ENCODE measurements at places on chromosomes 5 and 9.

- no peak for DNase-seq
Observed at GRCh38 chr9:71941998-71942567, 30.6 kb downstream of the C9orf85 start.

GRCh38 chr9:131259432-131259898 is 16.8 kb downstream of the FAM78A start:
- no peak for DNase-seq

GRCh38 chr5:97111616-97112015 is 30.8 kb downstream of the LIX1 start:
- no peak for DNase-seq

DNA sequence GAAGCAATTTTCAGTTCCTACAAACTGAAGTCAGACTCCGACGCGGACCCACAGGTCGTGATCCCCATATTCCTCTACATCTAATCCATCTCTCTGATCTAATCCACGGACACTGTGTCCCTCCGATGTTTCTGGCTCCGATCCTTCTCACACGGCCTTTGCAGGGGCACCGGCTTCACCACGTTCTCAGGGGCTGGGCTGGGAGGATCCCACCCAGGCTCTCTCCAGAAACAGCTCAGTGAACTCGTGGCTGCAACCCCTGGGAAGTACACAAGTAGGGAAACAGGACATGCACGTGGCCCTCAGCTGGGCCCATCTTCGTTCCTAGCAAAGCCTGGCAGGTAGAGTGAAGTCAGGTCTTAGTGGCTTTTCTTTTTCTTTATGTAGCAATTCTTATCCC is 49.1 kb upstream of the OLFM1 start:
- DNase-seq = peak; percentile 6

GRCh38 chr5:75510417-75510835 is 1.0 kb downstream of the CERT1 start:
- no peak for DNase-seq

DNA sequence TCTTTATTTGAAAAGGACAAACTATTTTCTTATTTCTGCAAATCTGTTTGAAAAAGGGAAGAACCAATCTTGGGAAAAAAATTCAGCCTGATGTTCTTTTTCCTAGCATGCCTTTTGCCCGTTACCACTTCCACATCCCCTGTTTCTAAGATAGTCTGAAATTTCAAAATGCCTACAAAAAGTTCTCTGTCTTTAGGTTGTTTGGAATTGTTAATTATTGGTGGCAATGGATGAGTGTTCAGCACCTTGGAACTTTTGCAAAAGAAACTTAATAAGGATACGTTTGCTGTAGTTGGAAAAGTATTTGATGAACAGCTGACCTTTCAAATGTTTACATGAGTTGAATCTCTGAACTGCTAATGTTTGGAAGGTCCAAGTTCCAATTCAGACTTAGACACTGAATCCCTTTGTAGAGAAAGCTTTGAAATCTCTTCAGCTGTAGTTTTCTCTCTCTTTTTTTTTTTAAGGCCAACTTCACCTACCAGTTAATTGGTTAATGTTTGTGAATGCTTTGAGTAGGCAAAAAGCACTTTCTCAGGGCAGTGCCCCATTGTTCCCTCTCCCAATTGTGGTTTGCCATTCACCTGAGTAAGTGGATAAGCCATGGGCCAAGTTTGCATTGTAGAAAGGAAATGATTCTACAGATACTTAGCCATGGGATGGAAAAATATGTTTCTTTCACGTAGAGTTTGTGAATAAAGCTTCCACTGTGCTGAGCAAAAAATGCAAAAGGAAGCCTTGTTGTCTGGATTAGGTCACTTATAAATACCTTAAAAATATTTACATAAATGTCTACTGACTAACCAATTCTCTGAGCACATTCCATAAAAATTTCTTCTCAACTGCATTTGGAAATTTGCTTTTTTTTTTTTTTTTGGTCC is 156.4 kb upstream of the ELL2 start:
- no peak for DNase-seq

- DNase-seq = no peak
Observed at GRCh38 chr5:168400429-168401220, 85.6 kb upstream of the RARS1 start.

DNA sequence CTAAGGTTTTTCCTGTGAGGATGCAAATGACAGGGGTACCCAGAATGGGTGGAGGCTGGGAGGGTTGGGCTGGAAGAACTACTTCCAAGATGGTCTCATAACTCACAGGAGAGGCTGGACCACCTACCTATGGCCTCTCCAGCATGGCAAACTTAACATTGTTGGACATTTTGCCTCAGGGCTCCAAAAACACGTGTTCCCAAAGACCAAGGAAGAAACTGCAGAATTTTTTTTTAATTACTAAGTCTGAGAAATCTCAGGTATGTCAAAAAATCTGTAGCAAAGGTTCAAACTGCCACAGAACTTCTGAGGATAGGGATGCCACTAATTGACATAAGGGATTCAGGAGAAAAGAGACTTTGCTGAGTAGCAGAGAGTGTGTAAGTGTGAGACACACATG is 270.8 kb downstream of the NNT start:
- DNase-seq = no peak

- no peak for DNase-seq
Observed at GRCh38 chr5:139577689-139578290, 16.7 kb downstream of the UBE2D2 start.

DNA sequence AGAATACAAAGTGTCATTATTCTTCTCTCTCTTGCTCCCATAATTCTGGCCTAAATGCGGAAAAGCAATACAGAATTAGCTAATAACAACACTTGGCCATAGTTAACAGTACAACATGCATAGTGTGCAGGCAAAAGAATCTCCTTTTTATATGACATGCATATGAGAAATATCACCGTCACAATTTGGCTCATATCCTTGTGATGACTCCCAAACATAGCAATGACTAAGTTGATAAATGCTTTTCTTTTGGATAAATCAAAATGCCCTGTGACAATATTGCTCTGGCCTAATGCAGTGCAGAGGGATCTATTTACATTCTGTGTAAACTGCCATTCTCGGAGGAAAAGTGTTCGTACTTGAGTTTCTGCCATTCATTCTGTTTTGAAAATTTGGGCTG is 121.9 kb upstream of the GHR start:
- DNase-seq = no peak

GRCh38 chr5:36703245-36703860 is 96.9 kb downstream of the SLC1A3 start:
- no peak for DNase-seq

DNA sequence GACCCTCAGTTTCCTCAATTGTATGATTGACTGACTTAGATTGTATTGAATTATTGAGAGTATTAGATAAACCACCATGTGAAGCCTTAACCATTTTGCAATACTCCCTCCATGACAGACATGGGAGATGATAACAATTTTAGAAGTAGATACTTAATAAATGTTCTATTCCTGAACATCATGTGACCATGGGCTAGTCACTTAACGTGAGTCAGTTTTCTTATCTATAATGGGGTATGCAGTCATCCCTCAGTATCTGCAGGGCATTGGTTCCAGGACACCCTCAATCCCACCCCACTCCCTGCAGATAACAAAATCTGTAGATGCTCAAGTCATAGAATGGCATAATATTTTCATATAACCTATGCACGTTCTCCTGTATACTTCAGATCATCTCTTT is 31.0 kb downstream of the SNX18 start:
- DNase-seq = no peak

DNA sequence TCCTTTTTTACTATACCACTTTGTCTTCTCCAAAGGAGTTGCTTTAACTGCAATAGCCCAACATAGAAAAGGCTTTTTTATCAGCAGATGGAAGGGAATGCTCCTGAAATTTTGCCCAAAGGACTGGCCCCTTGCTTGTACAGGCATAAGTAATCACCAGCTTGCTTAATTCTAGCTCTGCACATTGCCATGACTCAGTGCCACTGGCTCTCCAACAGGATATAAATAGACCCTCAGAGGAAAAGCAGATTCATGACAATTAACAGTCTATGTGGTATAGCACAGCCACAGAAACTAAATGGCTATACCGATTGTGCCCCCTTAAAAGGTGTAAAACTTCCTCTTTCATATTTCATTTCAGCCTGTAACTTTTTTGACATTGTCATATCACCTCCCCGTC is 227.0 kb downstream of the ZNF608 start:
- no peak for DNase-seq

- DNase-seq = no peak
Observed at GRCh38 chr9:121185178-121185745, 16.4 kb downstream of the RAB14 start.

DNA sequence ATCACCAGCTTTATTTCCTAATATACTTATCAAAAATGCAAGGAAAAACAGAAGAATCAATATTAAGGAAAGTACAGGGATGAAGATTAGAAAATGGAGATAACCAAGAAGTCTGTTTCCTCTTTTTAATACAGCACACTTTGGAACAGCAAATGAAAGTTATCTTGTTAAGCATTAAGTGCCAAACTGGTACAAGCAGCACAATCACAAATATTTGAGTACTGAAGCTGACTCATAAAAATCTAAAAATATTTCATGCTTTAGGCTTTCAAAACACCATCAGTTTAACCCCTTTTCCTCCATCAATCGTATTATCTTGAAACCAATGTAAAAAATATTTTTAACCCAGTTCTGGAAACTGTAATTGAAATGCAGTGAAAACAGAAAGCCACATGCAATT is 2.7 kb downstream of the FBXW11 start:
- no peak for DNase-seq

DNA sequence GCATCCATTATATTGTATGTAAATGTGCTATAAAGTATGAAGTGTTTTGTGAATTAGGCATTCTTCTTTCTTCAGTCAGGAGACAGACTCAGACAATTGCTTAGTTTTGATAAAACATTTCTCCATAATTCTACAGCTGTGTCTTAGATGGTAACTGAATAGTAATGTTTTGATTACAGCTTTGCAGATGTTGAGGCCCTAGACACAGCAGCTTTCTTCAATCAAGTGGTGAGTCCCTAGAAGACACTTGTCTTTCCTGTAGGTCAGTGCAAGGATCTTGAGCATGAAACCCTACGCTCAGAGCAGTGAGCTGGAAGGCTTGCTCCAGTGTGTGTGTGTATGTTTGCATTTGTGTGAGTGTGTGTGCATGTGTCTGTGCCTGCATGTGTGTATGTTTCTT is 46.8 kb upstream of the CD180 start:
- no peak for DNase-seq

GRCh38 chr9:69004836-69005235 is 9.1 kb downstream of the PRKACG start:
- no peak for DNase-seq

DNA sequence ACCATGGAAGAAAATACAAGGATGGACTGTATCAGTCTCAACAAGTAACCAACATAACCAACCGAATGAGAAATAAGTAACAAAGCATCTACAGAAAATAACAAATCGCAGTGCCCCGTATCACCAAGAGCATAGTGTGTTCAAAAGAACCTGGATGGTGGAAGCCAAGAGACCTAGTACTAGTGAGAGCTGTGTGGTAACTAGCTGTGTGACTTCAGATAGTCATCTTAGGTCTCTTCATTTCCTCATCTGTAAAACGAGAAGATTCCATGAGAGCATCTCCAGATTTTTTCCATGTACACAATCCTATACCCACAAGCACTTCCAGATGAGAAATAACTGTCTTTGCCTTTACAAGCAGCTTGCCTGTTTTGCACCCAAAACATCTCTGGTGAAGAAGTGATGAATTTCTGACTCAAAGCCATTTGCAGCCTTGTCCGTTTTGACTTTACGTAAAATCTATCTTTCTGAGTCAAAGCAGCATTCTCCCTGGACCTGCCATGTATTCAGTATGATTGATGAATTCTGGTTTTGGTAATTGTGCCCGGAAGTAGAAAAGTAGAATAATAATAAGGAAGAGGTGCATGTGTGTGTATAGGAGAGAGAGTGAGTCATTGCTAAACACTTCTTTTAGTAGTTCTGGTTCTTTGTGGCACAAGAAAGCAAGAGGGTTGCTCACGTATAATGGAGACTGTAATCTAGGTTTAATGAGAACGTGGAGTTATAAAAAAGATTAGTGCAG is 41.0 kb downstream of the AOPEP start:
- no peak for DNase-seq

DNA sequence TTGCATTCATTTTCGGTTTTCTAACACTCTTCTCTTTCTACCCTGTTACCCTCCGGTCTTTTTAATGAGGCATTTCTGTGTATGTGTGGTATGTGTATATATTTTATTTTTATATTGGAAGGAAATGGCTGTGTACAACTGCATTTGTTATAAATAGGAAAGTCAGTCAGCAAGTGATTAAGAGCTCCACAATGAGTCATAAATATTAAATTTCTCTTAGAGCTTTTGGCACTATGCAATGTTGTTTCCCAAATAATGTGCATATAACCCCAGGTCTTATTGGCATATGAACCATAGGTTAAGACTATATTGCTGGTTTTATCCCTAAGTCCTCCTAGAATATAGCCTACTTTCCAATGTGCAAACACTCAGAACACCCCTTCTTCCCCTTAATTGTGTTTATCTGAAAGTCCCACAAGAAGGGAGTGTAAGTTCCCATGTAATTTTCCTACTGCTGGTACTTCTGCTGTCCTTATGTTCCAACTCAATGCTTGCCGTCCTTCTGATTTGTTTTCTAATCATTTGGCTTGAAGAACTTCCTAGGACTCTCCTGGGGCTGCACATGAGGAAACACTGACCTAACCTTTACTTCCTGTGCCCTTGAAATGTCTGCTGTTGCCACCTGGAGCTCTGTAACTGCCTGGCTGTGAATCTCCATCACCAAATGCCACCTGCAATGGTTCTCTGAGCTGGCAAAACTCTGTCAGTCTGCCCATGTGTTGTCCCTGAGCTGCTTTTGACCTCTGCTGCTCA is 65.5 kb upstream of the PCSK5 start:
- DNase-seq = no peak

DNA sequence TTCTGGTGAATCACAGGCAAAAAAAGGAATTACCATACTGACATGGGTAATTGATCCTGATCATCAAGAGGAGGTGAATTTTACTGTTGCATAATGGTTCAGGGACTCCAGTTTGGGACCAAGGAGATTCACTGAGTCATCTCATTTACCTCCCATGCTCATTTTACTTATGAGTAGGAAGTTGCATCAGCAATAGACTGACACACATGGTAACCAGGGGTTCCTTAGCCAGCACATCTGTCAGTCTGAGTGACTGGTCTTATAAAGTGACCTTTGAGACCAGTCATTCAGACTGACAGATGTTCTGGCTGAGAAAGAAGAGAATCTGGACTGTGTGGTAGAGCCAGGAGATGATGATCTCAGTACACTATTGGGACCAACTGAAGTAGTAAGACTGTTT is 384.6 kb upstream of the CD180 start:
- no peak for DNase-seq

GRCh38 chr5:168660691-168661090 is 81.5 kb upstream of the PANK3 start:
- no peak for DNase-seq

GRCh38 chr5:115460472-115460871 is 84.1 kb downstream of the FEM1C start:
- no peak for DNase-seq

DNA sequence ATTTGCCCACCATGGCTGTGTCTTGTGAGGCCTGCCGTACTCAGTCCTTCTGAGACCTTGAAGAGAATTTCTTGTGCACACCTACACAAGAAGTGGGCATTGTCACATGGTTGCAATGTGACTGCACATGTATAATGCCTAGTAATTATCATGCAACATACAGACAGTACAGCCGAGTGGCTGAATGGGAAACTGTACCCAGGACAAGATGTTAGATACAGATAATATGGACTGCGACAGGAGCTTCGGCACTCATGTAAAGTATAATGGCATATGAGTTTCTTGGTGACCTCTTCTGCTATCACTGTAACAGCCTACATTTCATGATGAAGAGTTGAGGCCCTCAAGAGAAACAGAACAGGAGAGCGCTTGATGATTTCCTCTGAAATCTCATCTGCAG is 4.8 kb upstream of the PRKACG start:
- no peak for DNase-seq

Measured in head of caudate nucleus (tissue), 42 donors.